ENCODE measurements at places on chromosomes 5 and 9.

DNA sequence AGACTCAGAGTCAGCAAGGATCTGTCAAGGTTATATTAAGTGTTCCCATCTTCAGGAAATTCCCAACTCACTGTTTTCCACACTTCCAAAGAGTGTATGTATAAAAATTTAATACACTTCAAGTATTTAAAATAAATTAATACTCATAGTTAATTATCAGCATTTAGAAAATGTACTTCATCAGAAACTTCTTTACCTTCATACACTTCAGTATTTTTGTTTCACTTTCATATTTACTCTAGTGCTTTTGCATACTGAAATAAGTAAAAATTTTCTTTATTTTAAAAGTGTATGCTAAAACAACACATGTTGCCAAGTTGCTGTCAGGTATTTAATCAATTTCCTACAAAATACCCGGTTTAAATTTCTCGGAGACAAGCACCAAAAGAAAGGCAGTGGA, 16.5 kb downstream of the RICTOR start:
- no peak for DNase-seq

DNA sequence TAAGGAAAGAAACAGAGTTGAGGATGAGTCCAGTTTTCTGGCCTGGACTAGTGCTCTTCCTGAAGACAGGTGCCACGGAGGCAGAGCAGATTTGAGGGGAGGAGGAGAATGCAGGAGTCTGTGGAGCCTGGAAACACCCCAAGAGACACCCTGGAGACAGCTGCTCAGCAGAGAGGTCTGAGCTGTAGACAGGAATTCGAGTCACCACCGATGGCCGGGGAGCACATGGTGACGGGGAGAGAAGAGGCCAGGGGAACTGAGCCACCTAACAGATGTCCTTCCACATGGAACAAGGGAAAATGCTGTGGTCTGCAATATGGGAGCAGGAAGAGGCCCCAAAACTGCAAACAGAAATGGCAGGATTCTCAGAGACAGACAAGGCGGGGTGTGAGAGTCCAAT, 22.9 kb downstream of the CPLX2 start:
- no peak for DNase-seq

DNA sequence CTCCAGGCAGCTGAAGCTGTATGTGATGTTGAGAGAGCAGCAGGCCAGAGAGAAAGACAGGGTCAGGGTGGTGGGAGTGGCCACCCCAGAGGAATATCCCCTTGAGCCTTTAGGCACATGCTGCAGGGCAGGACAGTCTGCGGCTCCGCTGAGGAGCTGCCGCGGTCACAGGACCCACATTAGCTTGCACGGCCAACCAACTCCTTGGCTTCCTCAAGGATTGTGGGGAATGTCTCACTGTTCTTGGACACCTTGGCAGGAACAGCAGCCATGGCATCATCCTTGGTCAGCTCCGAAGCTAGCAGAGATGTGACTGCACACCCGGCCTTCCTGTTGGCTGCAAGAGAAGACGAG, 27.8 kb downstream of the PCDHGC5 start:
- DNase-seq: no peak

DNA sequence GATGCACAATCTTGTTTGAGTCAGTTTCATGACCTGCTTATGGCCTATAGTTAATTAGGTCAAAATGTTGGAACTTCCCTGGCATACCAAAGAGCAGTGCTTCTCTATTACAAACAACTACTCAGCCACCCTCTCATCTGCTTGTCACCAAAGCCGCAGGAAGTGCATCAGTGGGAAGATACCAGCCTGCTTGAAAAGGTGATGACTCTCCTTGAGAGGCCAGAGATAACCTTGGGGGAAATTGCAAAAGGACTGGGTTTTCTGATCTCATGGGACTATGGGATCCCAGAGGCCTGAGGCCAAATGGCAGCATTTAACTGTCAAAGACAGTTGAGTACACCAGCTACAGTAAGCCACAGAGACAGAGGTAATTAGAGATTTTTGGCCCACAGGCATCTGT, 69.9 kb downstream of the C9orf57 start:
- DNase-seq: no peak

DNA sequence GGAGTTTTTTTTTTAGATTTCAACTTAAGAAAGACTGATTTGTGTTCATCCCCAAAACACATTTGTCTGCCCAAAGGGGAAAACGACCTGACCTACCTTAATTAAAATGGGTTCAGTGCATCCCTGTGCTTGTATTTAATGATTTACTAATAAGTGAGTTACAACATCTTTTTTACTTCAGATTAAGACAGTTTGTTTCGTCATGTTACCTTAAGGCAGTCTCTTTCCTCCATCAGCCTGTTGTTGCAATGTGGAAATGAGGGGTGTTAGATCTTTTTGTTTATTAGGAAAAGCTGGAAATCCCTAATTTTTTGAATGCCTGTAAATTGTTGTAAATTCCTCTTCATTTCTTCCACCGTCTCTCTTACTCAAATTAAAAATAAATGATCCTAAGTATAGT, 177.5 kb downstream of the GDNF start:
- DNase-seq: no peak

DNA sequence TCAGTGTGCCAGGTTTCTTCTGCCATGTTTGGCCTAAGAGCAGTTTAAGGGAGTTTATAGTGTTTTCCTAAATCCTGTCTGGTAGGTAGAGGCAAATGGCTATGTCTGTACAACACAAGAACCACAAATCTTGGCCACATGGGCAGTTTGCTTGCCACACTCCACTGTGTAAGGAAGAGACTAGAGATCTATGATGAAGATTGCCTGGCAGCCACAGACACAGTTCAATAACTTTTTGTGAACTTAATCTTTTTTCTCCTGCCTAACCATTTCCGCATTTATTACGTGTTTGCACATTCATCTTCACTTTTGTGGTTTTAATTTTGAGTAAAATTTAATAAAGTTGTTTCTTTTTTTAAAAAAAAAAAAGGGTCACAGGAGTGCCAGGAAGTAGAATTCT, 5.8 kb downstream of the MFAP3 start:
- no peak for DNase-seq

GRCh38 chr9:4509590-4509984, 19.3 kb downstream of the SLC1A1 start:
- no peak for DNase-seq

GRCh38 chr9:79741381-79741780, 169.6 kb downstream of the TLE4 start:
- DNase-seq: no peak

GRCh38 chr5:52007230-52007858, 624.1 kb downstream of the ISL1 start:
- DNase-seq: peak; percentile 1

GRCh38 chr9:38620483-38621433, at the start of gene ANKRD18A:
TSS of gene ANKRD18A (minus strand) at chr9:38620596. CDS start at chr9:38620285, 311 bp downstream.
- DNase-seq: no peak

GRCh38 chr9:92756792-92757191, 7.8 kb downstream of the BICD2 start:
- no peak for DNase-seq

GRCh38 chr9:76462126-76462525, 3.1 kb downstream of the GCNT1 start:
- no peak for DNase-seq

- no peak for DNase-seq
Measured at GRCh38 chr9:77598991-77599390, 49.1 kb downstream of the GNA14 start.

DNA sequence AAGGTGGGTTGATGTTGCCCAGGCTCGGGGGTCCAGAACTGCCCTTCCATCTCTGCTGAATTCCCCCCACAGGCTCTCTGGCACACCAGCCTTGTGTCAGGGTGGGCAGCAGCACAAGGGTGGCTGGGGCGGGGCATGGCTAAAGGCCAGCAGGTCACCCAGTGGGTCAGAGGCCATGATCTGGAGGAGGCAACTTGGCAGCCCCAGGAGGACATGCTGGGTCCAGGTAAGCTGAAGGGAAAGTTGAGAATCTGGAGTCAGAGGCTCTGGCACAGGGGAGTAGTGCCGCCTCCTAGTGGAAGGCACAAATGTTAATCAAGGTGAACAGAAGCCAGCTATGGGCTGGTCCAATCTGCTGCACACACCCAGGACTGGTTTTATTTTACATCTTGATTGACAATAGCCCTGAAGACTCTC, 6.2 kb downstream of the TMEM8B start:
- no peak for DNase-seq

DNA sequence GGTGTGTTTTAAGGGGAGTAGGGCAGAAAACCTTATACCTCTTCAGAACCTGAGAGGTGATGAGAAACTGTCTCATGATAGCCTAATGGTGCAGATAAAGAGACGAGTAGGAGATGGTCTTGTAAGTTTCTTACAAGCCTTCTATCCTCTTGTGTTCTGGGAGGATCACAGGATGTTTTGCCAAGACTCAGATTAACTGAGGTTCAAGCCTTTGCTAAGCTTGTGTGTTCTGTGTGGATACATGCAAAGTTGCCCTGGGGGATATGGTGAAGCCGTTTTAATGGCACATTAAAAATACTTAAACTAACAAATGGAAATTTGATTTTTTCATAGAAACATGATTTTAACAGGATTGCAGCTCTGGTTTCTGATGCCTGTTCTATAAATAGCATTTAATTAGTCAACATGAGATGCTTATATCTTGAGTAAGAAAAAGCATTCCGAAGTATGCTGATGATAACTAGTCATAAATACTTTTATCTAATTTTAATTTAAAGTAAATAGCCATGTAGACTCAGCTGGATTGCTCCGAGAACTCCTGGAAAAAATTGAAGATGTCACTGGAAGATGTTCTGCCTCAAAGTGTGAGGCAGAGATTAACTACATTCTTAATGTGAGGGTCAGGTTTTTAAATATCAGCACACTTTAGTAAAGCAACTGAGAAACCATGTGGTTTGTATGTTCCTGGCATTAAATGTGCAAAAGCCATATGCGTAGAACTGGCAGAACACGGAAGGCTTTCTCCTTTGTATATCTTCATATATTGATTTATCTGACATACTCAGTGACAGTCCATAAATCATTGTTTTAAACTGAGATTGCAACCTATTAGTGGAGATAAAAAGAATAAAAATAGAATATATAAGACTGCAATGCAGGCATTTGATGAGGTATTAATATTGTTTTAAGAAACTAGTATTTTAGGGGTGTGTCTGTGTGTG, 53.7 kb downstream of the IPO11 start:
- DNase-seq: no peak

DNA sequence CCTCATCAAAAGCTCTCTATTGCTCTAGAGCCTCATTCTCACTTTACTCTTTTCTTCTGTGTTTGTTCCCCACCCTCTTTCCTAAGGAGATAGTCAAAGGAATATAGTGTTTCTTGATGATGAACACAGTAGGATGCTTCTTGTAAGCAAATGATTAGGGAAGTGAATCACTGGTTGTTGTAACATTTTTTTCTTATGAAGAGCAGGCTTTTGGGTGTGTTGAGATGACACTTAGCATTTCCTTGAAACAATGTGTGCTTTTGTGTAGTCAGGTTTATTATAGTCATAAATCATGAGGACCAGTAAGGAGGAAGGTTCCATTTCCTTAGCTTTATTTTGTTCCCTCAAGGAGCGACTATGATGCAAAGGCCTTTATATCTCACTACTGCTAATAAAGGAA, 1991.3 kb upstream of the C9orf72 start:
- DNase-seq: no peak

DNA sequence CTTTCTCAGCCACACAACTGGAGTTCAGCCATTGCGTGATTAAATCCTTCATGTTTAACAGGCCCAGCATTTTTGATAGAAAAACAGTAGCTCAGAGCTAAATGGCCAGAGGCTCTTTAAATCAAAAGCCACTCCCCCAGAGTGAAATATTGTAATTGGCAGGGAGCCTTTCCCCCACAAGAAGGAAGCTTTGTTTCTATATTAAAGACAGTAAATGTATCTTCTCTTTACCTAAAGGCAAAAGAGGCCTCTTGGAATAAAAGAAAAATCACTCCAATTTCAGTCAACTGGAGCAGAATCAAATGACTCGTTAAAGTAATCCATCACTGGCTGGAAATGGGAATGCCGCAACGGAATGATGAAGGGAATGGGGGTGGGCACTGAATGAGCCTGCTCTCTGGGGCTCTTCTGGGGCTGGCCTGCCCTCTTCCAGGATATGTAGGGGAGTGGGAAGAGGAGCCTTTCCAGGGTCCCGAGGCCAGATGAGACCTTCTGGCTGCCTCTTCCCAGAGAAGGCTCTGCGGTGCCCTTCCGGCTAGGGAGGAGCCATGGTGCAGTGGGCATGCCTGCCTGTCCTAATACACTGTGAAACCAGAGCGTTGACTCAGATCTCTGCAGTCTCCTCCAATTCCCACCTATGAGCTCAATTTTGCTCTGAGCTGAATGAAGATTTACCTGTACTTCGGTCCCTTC, 45.2 kb downstream of the ANKDD1B start:
- DNase-seq: no peak

GRCh38 chr5:99105216-99105615, 176.4 kb upstream of the CHD1 start:
- DNase-seq: no peak

DNA sequence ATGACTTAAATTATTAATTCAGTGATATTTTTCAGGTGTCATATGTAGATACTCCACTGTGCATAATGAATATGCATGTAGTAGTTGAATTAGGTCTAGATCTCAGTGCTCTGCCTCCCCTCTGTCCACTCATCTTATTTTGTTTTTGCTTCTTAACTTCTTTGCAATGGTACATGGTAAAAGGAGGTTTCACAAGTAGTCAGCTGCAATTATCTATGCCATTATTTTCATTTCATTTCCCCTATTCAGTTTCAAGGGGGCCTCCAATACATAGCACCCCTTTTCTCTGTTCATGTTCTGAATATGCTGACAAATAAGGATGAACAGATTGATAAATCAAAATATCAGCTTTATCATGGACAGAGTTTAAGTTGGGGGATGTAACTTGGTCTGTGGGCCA, 511.6 kb upstream of the ZNF608 start:
- no peak for DNase-seq

- no peak for DNase-seq
Measured at GRCh38 chr9:123584202-123585176, 228.5 kb downstream of the CRB2 start.

- DNase-seq: no peak
Measured at GRCh38 chr9:136436055-136436634, 3.5 kb downstream of the INPP5E start.

GRCh38 chr5:116343961-116344360, 230.7 kb downstream of the SEMA6A start:
- DNase-seq: no peak

GRCh38 chr5:13659391-13659790, 285.1 kb downstream of the DNAH5 start:
- DNase-seq: no peak

GRCh38 chr5:41763574-41763973, 106.7 kb downstream of the OXCT1 start:
- DNase-seq: no peak

DNA sequence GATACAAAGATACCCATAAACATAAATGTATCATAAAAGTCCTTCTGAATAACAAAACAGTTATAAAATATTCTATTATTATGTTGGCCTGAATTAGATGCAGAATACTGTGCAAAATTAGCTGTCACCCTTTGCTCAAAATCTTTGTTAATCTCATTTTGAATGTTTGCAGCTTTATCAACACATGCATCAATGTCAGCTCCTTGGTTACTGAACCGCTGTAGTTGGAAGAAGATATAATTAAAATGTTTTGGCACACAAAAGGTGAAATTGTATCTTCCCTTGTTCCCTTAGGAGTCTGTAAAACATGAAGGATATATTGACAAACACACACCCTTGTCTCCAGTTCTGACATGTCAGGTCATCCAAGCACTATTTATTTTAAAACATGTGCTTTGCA, 146.3 kb upstream of the POU5F2 start:
- no peak for DNase-seq

GRCh38 chr9:86763791-86764190, 183.5 kb downstream of the GAS1 start:
- DNase-seq: no peak

All from substantia nigra (tissue), 51 donors.